Upper lobe of right lung (tissue), 1 donor: ENCODE measurements at places on chromosomes 2 and 18. TPM values are rescaled to one million over a fixed set of nuclear protein-coding genes. Genes with fewer than 3 reads are reported as not detected.

The NT5C1B gene
- total RNA-seq, result not detected

The SH2D6 gene
- 1.0 TPM for total RNA-seq

GRCh38 chr2:204634564-204634963, 89.3 kb downstream of the PARD3B start:
- no peak for DNase-seq

DNA sequence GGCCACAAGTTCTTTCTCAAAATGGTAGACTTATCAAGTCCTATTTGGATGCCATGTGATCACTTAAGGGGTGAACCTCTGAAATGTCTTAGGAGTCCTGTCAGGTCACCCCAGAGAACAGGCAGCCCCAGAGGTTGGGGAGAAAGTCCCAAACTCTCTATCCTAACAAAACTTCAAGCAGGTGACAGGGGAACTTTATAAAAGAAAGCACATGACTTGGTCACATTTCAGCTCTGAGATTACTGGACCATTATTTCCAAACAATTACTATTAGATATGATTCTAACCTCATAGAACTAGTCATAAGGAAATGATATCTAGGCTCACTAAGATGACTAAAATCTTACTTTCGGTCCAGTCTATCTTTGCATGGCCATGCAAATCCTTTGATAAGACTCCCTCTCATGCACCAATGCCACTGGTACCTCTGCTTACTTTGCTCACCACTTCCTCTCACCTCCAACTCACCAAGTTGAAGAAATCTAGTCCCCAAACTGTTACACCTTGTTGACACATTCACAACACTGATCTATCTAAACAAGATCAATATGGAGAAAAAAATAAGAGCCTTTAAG, 107.0 kb downstream of the GALNT14 start:
- no peak for DNase-seq

DNA sequence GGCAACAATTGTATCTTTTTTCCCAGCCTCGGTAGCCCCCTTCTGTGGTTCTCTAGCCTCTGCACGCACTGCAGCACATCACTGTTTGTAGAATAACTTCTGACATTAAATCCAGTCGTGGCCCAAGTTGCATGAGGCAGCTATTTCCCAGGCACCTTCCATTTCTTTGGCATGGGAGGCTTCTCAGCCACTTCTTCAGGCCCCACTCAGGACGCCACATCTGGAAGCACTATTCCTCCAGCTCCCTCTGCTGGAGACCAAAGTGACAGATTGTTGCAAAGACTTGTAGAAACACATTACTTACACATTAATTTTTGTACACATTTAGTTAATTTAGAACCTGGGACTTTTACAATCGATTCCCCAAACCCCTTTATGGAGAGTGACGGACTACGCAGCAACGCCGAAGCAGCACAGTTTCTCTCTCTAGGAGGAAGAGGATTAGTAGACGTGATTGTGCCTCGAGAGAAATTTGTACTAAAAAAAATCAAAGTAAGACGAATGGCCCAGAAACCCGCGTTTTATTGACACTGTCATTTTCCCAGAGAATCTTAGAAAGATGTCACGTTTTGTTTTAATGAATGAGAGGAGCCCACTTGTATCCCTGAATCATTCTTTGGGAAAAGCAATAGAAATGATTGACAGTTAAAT, 57.8 kb upstream of the RGPD5 start:
- DNase-seq, result peak; percentile 56

GRCh38 chr2:21234464-21235120, 110.8 kb downstream of the TDRD15 start:
- DNase-seq, result no peak

DNA sequence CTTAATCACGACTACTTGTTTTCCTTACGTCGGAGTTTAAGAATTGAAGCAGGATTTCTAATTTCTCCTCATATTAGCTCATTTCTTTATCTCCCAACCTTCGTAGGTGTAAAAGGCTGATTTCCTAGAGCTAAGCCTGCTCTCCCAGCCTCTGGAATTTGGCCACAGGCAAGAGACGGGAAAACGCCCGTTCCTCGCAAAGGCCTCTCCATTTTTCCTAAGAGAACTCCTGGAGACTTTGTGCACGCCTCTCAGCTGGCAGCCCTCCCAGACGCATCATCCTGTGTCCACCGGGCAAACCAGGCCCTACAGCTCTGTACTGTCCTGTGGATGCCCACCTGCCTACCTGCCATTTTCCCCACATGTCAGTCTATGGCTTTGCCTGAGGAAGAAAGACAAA, 106.3 kb downstream of the FTCDNL1 start:
- no peak for DNase-seq

The RUFY4 gene
- total RNA-seq, result not detected

The RFX8 gene
- total RNA-seq, result not detected

The ASB18 gene
- total RNA-seq, result not detected

DNA sequence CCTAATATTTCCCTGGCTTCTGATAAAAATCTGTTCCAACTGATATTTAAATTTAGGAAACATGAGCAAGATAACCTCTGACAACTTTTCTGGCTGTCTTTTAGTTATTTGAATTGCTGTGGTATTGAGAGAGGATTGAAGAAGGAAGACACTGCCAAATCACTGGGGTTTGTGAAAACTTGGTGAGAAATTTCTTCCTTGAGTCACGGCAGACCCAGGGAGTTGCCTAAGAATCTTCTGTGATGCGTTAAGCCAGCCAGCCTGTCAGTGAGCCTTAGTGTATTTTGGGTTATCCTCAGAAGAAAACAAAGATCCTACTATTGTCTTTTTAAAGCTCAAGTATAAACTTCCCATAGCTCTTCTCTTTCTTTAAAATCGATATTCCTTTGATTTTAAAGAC, 17.5 kb upstream of the DOK6 start:
- no peak for DNase-seq

DNA sequence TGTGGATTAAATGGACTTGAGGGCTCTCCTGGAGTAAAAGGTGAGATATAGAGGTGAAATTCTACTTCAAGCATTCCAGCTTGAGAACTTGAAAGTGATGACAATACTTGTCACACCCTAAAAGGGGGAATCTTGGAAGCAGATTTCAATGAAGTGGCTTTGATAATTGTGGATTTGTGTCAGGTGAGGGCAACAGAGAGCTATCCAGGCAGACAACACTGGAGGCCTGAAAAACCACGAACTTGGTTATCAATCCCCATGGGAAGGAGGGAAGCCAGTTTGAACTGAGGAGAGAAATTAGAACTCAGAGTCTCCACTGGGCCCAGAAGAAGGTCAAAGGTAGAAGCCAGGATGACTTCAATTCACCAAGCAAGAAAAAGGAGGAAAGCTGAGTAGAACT, 263.9 kb downstream of the FIGN start:
- no peak for DNase-seq

GRCh38 chr2:7048762-7049294, 131.6 kb downstream of the RNF144A start:
- no peak for DNase-seq

DNA sequence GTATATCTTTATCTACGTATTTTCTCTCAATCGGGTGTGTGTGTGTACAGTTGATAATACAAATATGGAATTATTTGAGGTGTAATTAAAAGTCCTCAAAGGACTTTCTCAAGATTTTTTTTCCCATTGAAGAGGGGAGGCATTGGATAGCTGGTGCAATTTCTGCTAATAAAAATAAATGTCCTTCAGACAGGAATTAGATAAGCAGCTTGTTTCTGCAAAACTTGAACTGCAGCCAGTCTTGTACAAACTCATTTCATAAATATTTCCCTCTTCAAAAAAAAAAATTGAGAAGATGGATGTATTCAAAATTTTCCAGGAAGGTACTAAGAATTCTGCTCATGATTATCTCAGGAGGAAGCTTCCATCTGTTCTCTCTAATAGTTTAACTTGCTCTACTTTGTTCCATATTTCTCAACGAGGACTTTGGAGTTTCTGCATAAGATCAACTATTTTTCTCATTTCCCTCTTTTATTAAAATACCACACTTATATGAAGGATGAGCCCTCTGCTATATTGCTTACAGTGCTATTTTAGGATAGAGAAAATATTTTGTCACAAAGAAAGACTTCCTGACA, 33.0 kb upstream of the GLS start:
- no peak for DNase-seq

- peak; percentile 31 for DNase-seq
Measured at GRCh38 chr2:23599667-23600066, 214.7 kb downstream of the KLHL29 start.

The IL1F10 gene
- total RNA-seq, result not detected

The TSGA10 gene
- total RNA-seq, result 7.6 TPM

DNA sequence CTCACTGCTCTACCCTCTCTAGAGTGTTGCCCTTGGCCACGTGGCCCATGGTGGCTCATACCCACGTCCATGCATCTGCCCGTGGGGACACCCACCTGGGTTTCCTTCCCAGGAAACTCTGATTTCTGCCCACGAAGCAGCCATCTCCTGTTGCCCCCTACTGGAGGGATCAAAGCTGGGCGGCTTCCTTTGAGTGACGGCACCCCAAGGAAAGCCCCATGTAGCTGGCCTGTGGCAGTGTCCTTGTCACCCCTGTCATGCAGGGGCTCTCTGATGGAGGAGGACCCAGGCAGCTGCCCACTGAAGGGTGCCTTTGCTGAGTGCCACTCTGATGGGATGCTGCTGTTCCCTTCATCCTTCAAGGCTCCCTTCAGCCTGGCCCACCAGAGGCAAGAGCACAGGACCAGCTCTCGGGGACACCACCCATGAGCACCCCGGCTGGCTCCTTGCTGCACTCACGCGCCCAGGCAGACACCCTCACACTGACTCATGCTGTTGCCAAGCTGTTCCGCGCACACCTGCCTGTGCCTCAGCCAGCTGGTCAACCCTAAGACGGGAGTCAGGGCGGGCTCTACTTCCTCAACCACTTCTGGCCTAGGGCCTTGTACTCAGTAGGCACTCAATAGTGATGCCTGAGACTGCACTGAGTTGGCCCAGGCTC, 101.1 kb downstream of the CTIF start:
- DNase-seq, result peak; percentile 55

DNA sequence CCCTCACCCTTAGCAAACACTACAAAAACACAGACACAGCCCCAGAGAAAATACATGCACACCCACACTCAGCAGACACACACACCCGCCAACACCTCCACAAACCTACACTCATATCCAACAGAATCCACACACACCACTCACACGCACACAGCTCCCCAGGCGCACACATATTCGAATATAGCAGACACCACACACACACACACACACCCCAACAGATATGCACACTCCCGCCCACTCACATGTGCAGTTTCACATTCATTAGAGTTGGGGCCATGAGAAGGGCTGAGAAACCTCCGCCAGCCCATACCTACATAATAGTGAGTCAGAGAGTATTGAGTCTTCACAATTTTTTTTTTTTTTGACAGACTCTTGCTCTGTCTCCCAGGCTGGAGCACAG, 29.4 kb upstream of the NOTO start:
- DNase-seq, result no peak

GRCh38 chr2:120860579-120860922, 124.9 kb downstream of the GLI2 start:
- peak; percentile 32 for DNase-seq

The IL36B gene
- not detected for total RNA-seq

DNA sequence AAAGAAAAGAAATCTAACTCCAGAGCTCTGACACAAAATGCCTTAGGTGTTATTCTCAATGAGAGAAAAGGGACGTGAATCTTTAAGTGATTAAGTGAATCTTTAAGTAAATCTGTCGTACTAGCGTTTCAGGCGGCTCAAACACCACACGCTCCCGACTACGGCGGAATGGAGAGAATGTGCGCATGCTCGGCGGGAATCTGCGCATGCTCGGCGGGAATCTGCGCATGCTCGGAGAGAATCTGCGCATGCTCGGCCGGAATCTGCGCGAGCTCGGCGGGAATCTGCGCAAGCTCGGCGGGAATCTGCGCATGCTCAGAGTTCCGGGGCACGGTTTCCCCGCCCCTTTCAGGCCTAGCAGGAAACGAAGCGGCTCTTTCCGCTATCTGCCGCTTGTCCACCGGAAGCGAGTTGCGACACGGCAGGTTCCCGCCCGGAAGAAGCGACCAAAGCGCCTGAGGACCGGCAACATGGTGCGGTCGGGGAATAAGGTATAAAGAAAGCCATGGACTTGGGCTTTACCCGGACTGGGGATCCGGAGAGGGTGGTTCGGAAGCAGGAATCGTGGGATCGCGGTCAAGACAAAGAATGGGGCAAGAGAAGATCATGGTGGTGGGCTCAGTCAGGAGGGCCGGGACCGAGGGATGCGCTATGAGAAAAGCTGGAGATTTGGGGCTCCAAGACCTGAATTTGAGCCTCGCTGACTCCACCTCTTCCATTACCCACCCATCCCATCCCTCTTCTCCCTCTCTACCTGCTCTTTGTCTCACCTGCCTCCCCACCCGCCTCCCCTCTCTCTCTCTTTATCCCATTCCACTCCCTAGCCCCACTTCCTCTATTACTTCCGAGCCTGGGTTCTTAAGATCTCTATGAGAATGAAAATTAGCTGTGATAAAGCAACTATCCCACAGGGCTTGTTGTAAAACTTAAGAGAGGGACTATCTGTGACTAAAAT, at the start of gene XRCC5:
TSS of gene XRCC5 (plus strand) at position 382 of the 955 bp plus-strand sequence. CDS start at position 471, 89 bp downstream.
- DNase-seq, result peak; percentile 98

DNA sequence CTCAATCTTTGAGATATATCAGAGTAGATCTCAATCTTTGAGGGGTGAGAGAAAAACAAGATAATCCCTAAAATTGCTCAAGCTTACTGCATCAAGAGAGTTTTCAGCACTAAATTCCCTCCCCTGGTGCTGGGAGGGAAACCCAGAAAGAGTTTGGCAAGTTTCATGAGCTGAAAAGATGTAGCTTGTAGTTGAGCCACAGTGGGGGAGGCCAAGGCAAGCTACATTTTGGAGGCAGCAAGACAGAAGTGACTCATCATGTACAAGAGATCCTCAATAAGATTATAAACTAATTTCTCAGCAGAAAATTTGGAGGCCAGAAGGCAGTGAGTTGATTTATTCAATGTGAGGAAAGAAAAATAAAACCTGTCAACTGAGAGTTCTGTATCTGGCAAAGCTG, 308.2 kb downstream of the PIEZO2 start:
- DNase-seq, result no peak

DNA sequence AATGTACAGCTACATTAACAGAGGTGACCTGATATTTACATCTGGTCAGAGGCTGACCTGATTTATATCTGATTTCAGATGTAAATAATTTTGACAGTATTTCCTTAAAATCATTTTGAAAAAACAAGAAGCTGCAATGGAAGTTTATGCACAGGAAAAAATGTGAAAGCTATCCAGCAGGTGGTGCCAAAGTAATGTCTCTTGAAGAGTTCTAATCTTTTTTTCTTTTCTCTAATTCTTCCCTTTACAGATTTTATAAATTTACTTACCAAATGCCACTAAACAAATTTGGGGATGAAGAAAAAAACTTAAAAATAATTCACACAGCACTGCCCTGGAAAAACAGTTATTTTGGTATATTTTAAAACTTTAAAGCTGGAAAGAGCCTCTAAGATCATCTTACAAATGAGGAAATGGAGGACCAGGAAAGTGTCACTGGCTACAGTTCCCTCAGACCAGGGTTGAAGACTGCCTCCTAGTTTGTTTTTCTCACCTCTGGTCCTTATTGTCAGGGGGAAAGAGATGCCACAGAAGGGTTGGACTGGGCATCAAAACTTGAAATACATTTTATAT, 16.4 kb upstream of the FBLN7 start:
- DNase-seq, result no peak

- DNase-seq, result no peak
Measured at GRCh38 chr2:101792208-101792607, 94.7 kb downstream of the MAP4K4 start.

GRCh38 chr2:157751462-157752058, 122.9 kb upstream of the ACVR1C start:
- no peak for DNase-seq

GRCh38 chr18:27198036-27198435, 12.9 kb upstream of the CHST9 start:
- DNase-seq, result no peak

GRCh38 chr2:220417503-220417902, 790.1 kb downstream of the SLC4A3 start:
- no peak for DNase-seq

The MDH1B gene
- total RNA-seq, result 0.26 TPM

GRCh38 chr2:43399515-43400264, 173.3 kb upstream of the ZFP36L2 start:
- DNase-seq, result no peak
